Breast epithelium (tissue), 4 donors: ENCODE measurements at places on chromosomes 6 and 20.

- DNase-seq: peak; percentile 78
- no peaks in the 10 kb centered on the region for H3K4me1 ChIP-seq
- H3K36me3 ChIP-seq: no peaks in the 10 kb centered on the region
- H3K27me3 ChIP-seq: no peaks in the 10 kb centered on the region
- no peak overlapping the region for H3K4me3 ChIP-seq
- H3K27ac ChIP-seq: peak overlapping the region; percentile 72
Observed at GRCh38 chr6:53119772-53120409, 28.8 kb downstream of the GCM1 start.

- no peaks in the 10 kb centered on the region for H3K4me1 ChIP-seq
- H3K4me3 ChIP-seq: no peak overlapping the region
- H3K36me3 ChIP-seq: no peaks in the 10 kb centered on the region
Observed at GRCh38 chr6:122696079-122696478, 83.4 kb upstream of the FABP7 start.

GRCh38 chr6:161104966-161105365, 113.4 kb downstream of the MAP3K4 start:
- no peaks in the 10 kb centered on the region for H3K27me3 ChIP-seq
- peaks cover 12% of the 10 kb centered on the region for H3K36me3 ChIP-seq
- H3K4me1 ChIP-seq: no peaks in the 10 kb centered on the region

- H3K36me3 ChIP-seq: no peaks in the 10 kb centered on the region
- H3K27ac ChIP-seq: no peak overlapping the region
- H3K4me1 ChIP-seq: no peaks in the 10 kb centered on the region
- no peak for DNase-seq
- H3K27me3 ChIP-seq: no peaks in the 10 kb centered on the region
Observed at GRCh38 chr6:102759415-102759814, 1365.9 kb downstream of the GRIK2 start.

DNA sequence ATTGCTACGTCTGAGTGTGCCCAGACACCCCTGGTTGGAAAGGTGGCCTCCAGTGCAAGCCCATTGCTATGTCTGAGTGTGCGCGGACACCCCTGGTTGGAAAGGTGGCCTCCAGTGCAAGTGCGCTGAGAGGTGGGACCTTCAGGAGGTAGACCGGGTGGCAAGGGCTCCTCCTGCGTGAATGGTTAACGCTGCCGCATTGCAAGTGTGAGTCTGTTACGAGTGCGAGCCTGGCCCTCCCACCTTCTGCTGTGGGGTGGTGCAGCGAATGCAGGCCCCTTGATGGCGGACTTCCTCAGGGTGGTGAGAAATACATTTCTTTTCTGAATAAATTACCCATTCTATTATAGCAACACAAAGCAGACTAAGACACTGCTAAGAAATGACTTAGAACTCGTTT, 208.8 kb downstream of the DLL1 start:
- no peaks in the 10 kb centered on the region for H3K4me1 ChIP-seq
- H3K27me3 ChIP-seq: no peaks in the 10 kb centered on the region
- no peaks in the 10 kb centered on the region for H3K36me3 ChIP-seq
- no peak for DNase-seq
- H3K27ac ChIP-seq: no peak overlapping the region

- H3K27ac ChIP-seq: no peak overlapping the region
- H3K27me3 ChIP-seq: no peaks in the 10 kb centered on the region
- no peak overlapping the region for H3K4me3 ChIP-seq
- no peaks in the 10 kb centered on the region for H3K36me3 ChIP-seq
Observed at GRCh38 chr6:97462938-97463598, 180.1 kb upstream of the MMS22L start.
